ENCODE measurements at places on chromosomes 1 and 21.

DNA sequence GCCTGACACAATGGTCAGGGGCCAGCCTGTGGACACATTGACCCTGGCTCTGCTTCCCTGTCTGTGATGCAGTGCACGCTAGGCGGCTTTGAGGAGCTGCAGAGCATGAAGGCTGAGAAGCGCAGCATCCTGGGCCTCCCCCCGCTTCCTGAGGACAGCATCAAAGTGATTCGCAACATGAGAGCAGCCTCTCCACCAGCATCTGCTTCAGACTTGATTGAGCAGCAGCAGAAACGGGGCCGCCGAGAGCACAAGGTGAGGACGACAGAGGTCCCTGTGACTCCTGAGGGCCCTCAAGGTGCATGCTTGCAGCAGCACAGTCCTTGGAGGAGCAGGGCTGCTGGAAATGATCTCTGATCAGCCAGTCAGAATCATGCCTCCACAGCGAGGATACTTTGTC is 8.6 kb downstream of the STRIP1 start:
- DNase-seq = no peak

DNA sequence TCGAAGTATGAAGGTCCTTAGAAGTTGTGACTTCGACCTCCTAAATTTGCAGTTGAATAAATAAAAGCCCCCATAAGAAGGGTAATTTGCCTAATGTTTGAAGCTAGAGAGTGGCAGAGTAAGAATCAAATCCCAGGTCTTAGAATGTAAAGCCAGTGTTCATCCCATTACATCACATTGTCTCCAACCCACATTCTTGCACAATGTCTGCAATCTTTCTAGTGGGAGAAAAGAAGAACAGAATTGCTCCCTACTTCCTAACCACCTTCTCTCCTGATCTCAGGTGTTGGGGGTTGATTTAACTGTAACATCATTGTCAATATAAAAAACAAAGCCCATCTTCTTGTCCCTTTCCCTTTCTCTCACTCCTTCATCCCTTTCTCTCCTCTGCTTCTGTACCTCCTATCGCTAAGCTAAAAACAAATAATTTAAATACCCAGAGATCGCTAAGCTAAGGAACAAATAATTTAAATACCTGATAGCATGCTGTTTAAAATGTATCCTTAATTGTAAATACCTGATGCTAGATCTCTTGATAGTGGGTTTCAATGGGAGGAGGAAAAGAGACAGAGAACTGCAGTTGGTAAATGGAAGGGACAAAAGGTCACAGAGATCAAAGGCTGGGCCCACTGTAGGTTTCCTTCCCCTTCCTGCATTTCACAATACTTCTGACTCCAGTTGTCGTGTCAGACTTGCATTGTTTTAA is 32.1 kb upstream of the CCDC190 start:
- no peak for DNase-seq

- DNase-seq = no peak
Observed at GRCh38 chr1:212173567-212173966, 111.6 kb upstream of the PPP2R5A start.

GRCh38 chr1:42957880-42958487 is 684 bp downstream of the SLC2A1 start:
- DNase-seq = peak; percentile 51

GRCh38 chr1:240462277-240462676 is 149.7 kb downstream of the GREM2 start:
- no peak for DNase-seq

- no peak for DNase-seq
Observed at GRCh38 chr1:53631622-53632310, 107.2 kb downstream of the GLIS1 start.

DNA sequence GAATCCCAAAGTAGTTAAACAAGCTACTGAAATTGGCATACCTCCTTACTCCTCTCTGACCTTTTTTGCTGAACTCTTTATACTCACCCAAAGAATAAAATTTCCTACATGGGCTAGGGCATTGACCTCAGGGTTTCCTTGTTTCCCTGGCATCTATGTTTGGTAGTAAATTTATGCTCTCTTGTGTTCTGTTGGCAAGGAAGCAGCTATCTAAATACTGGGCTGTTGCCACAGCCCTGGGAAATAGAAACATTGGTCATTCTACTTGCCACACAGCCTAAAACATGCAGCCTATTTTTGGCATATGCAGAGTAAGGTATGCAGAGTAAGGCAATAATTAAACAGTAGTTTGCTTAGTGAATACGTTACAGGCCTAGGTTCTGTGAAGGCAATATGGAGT is 351.4 kb downstream of the HLX start:
- DNase-seq = no peak

DNA sequence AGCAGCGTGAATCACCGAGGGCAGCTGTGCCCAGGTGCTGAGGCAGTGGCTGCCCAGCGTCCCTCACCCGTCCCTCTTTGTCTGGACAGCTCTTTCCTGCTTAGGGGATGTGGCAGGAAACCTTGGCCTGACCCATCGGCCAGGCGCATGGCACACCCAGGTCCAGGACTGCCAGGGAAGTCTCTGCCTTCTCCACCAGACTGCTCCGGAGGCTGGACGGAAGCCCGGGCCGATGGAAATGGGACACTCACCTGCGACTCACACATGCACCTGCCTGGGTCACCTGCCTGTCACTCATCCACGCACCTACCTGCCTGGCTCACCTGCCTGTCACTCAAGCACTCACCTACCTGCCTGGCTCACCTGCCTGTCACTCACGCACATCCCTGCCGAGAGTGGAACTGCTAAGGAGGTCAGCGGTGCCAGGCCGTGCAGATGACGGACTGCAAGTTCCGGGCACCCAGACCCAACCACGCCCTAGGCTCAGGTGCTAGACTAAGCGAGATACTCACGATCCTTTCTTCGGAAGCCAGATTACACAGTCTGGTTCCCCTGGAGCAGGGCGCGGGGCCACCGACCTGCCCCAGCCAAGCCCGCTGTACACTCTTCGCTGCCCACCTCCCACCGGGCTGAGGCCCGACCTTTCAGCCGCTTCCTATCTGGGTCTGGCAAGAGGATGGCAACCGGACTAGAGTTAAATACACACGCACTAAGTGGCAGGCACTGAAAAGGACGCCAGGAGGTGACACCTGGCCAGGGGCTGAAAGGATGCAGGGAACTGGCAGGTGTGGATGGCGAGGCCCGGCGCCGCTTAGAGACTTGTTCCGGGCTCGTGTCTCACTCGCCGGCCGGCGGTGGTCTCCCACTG is 1.1 kb downstream of the UBE2J2 start:
- DNase-seq = no peak

GRCh38 chr1:75275631-75276030 is 141.4 kb downstream of the LHX8 start:
- no peak for DNase-seq

DNA sequence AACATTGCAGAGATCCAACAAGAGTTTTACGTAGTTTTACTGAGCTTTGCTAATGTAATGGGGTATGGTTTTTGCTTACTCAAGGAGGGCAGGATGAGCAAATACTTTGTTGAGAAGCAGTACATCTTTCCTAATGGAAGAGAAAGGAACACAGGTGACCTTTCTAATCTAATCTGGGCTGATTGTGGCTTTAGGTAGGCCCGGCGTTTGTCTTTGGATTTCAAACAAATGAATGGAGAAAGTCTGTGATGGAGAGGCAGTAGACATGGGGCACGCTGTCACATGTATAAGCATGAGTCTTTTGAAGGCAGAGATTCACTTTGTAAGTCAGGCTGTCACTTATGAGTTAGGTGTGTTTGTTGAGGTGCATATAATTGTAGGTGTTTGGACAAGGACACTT is 1.7 kb downstream of the PLEKHM2 start:
- no peak for DNase-seq

DNA sequence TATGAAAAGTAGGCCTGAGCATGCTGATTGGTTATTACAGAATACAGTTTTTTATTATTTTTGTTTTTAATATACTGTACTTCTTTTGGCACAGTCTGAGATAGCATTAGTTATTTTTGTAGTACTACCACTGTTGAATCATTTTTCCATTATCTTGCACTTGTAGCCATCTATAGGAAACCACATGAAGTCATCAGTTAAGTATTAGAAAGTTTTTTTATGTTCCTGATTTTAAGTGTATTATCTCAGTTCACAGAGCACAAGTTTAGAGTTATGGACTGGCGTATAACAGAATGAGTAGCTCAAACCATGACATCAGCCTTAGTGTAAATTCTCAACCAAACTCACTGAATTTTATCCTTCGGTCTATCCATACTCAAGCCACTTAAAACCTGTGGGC is 22.8 kb downstream of the DHX9 start:
- DNase-seq = no peak

DNA sequence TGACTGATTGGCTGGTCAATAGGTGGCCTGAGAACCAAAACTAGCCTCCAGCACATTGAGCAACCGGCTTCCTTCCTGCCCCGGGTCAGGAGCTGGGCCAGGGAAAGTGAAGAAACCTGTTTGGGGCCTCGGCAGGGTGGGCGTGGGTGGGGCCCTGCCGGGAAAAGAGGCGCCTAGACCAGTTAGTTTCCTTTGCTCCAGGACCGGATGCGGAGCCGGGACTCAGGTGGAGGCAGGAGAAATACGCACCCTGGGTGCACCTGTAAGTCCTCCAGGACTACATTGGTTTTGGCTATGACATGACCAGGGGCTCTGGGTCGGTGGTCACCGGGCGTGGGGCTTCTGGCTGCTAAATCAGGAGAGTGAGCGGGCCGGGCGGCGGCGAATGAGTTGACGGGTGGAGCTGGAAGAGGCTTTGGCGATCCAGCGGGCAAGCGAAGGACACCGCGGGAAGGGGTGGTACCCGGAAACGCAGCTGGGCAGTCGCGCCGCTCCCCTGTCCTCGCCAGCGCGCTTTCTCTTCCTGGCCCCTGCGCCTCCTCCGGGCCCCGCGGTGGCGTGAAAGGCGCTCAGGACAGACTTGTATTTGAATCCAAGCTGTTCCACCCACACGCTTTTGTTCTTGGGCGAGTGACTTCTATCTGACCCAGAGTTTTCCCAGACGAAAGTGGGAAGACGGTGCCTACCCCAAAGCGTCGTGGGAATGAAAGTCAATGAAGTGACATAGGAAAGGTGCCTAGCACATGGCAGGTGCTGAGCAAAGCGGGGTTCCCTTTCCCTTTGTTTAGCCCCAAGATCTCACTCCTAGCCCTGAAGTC is 30.6 kb upstream of the JUN start:
- DNase-seq = no peak

- no peak for DNase-seq
Observed at GRCh38 chr1:117658676-117659075, 52.8 kb downstream of the TENT5C start.

DNA sequence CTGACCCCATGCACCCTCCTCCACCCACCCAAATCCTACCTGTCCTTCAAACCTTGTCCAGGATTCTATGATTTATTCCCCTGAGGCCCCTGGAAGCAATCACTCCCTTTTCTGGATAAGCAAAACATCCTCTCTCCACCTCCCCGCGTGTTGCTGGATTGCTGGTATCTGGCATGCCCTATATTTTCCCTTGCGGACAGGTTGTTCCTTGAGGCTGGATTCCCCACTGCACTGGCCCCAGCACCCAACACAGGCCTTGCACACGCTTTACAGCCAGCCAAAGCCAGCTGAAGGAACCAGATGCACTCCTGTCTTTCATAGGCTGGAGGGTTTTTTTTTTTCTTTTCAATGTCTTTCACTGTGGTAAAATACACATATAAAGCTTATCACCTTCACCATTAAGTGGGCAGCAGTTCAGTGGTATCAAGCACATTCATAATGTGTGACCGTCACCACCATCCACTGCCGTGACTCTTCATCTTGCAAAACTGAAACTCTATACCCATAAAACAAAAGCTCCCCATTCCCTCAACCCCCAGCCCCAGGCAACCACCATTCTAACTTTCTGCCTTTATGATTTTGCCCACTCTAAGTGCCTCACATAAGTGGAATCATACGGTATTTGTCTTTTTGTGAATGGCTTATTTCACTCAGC is 50.9 kb downstream of the TOR1AIP2 start:
- DNase-seq = no peak

- no peak for DNase-seq
Observed at GRCh38 chr1:223110952-223111351, 32.1 kb downstream of the TLR5 start.
